ENCODE measurements at places on chromosomes 13 and 19. TPM values are rescaled to one million over a fixed set of nuclear protein-coding genes. Genes with fewer than 3 reads are reported as not detected.

GRCh38 chr19:36128392-36128736 is 11.5 kb upstream of the CAPNS1 start:
- peaks cover 7% of the 10 kb centered on the region for H3K36me3 ChIP-seq
- no peaks in the 10 kb centered on the region for H3K27me3 ChIP-seq
- peak overlapping the region; percentile 73 for H3K27ac ChIP-seq
- peaks cover 18% of the 10 kb centered on the region for H3K4me1 ChIP-seq

GRCh38 chr13:76127922-76128321 is 491.8 kb downstream of the LMO7 start:
- H3K27ac ChIP-seq, result no peak overlapping the region
- H3K4me1 ChIP-seq, result no peaks in the 10 kb centered on the region
- no peak for DNase-seq
- H3K4me3 ChIP-seq, result no peak overlapping the region

DNA sequence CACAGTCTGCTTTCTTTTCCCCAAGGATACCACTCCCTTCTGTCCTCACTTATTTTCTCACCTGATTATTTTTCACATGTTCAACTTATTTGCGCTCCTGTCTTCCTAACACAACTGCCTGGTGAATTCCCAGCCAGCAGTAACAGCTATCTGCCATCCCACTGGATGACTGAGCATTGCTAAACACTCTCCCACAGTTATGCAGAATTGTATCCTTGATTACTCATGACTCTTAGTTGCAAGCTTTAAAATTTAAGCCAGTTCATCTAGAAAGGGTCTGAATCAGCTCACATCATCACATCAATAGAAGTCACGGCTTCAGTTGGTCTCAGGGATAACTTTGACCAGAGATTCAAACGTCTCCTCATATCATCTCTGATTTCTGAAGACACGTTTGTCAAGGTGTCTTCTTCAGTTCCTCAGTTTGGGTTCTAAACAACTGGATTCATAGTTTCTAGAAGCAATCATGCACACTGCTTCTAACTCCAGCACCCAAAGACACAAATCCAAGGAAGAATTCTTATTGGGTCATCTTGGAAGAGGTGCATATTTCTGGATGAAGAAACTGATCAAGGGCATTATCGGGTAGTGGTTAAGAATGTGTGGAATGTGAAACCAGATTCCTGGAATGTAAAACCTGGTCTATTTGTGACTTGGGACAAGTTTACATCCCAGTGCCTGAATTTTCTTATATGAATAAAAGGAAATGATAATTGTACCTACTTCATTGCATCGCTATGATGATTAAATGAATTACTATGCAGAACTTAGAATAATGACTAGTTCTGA is 13.9 kb upstream of the DACH1 start:
- H3K27me3 ChIP-seq, result no peaks in the 10 kb centered on the region
- no peak overlapping the region for H3K4me3 ChIP-seq
- H3K27ac ChIP-seq, result no peak overlapping the region
- H3K36me3 ChIP-seq, result no peaks in the 10 kb centered on the region

GRCh38 chr13:44230736-44231135 is 142.9 kb upstream of the SERP2 start:
- peaks cover 36% of the 10 kb centered on the region for H3K4me1 ChIP-seq
- no peak overlapping the region for H3K4me3 ChIP-seq
- peak overlapping the region; percentile 100 for H3K27ac ChIP-seq
- DNase-seq, result peak; percentile 71
- H3K27me3 ChIP-seq, result no peaks in the 10 kb centered on the region

DNA sequence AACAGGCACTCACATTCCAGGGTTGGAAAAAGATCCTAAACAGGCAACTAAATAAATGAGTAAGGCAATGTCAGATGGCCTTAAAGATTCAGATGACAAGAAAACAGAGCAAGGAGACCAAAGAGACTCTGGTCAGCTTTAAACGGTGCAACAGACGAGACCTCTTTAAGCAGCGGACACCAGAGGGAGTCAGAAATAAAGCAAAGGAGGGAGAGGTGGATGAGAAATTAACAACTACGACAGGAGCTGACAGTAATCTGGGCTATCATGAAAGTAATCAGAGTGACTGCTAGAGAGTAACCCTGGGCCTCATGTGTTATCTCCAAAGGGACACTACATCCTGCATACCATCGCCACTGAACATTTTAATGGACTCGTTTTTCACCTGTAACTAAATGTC is 1.1 kb downstream of the ZNF550 start:
- peak; percentile 8 for DNase-seq
- H3K36me3 ChIP-seq, result peaks cover 36% of the 10 kb centered on the region
- no peaks in the 10 kb centered on the region for H3K27me3 ChIP-seq
- H3K27ac ChIP-seq, result no peak overlapping the region
- peak overlapping the region; percentile 96 for H3K4me3 ChIP-seq
- H3K4me1 ChIP-seq, result peaks cover 9% of the 10 kb centered on the region

DNA sequence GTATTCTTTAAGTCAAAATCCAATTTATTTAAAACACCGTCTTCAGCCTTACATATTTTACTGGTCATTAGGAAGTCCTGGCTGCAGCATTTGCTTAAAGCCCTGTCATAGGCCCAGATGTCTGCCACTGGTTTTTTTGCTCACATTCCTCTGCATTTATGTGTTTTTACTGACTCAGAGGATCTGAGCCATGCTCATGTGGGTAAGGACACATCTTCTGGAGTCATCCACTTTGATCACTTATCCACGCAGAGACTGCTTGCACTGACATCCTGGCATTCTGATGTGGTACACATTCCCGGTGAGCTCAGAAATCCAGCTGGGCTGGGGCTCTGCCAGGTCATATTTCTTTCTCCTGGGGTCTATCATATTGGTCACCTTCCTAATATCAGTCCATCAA is 531.7 kb upstream of the ARGLU1 start:
- peak; percentile 28 for DNase-seq
- no peak overlapping the region for H3K27ac ChIP-seq
- H3K4me3 ChIP-seq, result no peak overlapping the region
- no peaks in the 10 kb centered on the region for H3K36me3 ChIP-seq
- H3K27me3 ChIP-seq, result no peaks in the 10 kb centered on the region

DNA sequence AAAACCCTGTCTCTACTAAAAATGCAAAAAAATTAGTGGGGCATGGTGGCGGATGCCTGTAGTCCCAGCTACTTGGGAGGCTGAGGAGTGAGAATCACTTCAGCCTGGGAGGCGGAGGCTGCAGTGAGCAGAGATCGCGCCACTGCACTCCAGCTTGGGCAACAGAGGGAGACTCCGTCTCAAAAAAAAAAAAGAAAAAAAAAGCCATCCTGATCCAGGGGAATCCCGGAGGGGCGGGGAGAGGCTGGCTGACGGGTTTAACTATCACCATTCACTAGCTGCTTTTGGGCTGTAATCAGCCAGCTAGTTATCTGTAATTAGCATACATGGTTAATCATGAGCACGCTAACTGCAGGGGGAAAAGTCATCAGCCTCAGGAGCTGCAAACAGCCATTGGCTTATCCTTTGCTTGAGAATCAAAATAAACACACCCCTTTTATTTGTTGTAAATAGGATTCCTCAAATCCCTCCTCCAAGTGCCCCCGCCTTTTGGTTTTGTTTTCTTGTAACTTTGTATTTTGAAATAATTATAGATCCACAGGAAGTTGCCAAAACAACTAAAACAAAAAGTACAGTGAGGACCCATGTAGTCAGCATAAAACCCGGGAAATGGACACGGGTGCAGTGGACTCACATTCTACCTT is 9.6 kb downstream of the FSD1 start:
- H3K27me3 ChIP-seq, result no peaks in the 10 kb centered on the region
- DNase-seq, result no peak
- H3K27ac ChIP-seq, result no peak overlapping the region
- no peaks in the 10 kb centered on the region for H3K4me1 ChIP-seq
- H3K4me3 ChIP-seq, result no peak overlapping the region
- no peaks in the 10 kb centered on the region for H3K36me3 ChIP-seq

DNA sequence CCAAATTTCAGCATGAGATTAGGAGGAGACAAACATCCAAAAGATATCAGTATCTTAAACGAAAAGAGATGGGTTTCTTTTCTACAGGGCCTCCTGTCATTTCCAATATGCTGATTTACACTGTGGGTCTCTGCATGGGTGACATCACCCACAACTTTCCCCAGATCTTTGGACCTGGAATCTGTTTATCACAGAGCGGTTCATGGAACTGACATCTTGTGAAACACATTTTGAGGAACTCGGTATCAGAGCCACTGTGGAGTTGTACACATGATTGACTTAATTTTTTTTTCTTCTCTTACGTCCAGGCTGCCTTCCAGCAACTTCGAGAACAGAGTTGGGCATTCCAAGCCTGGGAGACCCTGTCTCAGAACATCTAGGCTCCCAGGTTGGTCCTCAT is 80.2 kb upstream of the SERP2 start:
- no peak overlapping the region for H3K27ac ChIP-seq
- no peaks in the 10 kb centered on the region for H3K27me3 ChIP-seq
- DNase-seq, result no peak
- H3K4me3 ChIP-seq, result no peak overlapping the region

GRCh38 chr13:23673867-23674605 is 103.8 kb downstream of the TNFRSF19 start:
- no peaks in the 10 kb centered on the region for H3K27me3 ChIP-seq
- H3K4me1 ChIP-seq, result peaks cover 55% of the 10 kb centered on the region
- H3K4me3 ChIP-seq, result no peak overlapping the region
- DNase-seq, result no peak

DNA sequence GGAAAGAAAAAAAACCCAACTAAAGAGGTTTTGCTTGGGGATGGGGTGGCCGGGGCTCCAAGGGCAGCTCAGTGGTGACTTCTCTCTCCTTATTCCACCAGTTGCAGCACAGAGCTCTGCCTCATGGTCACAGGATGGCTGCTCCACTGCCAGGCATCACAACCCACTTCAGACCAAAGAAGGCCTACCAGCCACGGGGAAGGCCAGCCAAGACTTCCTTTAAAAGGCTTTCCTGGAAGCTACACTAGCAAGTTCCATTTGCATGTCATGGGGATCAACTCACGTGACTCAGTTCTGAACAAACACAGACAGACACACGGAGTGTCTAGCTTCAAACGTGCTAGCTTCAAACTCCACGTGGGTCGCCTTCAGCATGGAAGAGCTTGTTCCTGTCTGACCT is 13.2 kb upstream of the EIF3G start:
- no peak overlapping the region for H3K4me3 ChIP-seq
- no peak overlapping the region for H3K27ac ChIP-seq
- no peaks in the 10 kb centered on the region for H3K4me1 ChIP-seq
- no peaks in the 10 kb centered on the region for H3K27me3 ChIP-seq
- no peak for DNase-seq
- H3K36me3 ChIP-seq, result peaks cover 50% of the 10 kb centered on the region

GRCh38 chr13:68727798-68728197 is 1379.8 kb upstream of the ATXN8OS start:
- no peaks in the 10 kb centered on the region for H3K36me3 ChIP-seq
- H3K4me1 ChIP-seq, result no peaks in the 10 kb centered on the region
- H3K27ac ChIP-seq, result no peak overlapping the region
- H3K27me3 ChIP-seq, result no peaks in the 10 kb centered on the region
- DNase-seq, result no peak

DNA sequence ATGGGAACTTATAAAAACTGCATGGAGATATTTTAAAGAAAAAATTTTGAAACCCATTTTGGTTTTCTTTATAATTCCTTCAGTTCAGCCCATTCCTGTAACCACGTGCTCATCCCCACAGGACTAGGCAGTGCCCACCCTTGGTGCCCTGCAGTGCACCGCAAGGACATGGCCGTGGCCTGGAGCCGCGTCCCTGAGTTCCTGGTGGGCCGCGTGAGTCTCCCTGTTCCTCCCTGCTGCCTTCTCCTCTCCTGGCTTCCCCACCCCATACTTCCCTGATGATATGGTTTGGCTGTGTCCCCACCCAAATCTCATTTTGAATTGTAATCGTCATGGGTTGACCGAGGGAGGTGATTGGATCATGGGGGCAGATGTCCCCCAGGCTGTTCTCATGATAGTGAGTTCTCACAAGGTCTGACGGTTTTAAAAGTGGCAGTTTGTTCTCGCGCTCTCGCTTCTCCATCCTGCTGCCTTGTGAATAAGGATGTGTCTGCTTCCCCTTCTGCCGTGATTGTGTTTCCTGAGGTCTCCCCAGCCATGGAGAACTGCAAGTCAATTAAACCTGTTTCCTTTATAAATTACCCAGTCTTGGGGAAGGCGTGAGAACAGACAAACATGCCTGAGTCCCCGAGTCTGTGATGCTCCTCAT is 31.6 kb upstream of the TFDP1 start:
- H3K27ac ChIP-seq, result no peak overlapping the region
- H3K4me3 ChIP-seq, result no peak overlapping the region
- H3K27me3 ChIP-seq, result no peaks in the 10 kb centered on the region
- no peak for DNase-seq

Gene CD37
- not detected for total RNA-seq

Gene MADCAM1
- 0.17 TPM for total RNA-seq

Gene ZNF610
- total RNA-seq, result 0.29 TPM

Gene SIX5
- total RNA-seq, result 13.6 TPM

Gene TNNI3
- 40.1 TPM for total RNA-seq
